Glomerular endothelial cell (primary cell): ENCODE measurements at places on chromosomes 13 and 19.

- DNase-seq, result no peak
Measured at GRCh38 chr19:13329766-13330165, 176.5 kb downstream of the CACNA1A start.

GRCh38 chr19:55638864-55639359, 1.9 kb upstream of the ZNF580 start:
- no peak for DNase-seq

GRCh38 chr19:16288544-16288943, 36.1 kb upstream of the KLF2 start:
- no peak for DNase-seq

- no peak for DNase-seq
Measured at GRCh38 chr13:61954092-61954491, 538.4 kb upstream of the PCDH20 start.

DNA sequence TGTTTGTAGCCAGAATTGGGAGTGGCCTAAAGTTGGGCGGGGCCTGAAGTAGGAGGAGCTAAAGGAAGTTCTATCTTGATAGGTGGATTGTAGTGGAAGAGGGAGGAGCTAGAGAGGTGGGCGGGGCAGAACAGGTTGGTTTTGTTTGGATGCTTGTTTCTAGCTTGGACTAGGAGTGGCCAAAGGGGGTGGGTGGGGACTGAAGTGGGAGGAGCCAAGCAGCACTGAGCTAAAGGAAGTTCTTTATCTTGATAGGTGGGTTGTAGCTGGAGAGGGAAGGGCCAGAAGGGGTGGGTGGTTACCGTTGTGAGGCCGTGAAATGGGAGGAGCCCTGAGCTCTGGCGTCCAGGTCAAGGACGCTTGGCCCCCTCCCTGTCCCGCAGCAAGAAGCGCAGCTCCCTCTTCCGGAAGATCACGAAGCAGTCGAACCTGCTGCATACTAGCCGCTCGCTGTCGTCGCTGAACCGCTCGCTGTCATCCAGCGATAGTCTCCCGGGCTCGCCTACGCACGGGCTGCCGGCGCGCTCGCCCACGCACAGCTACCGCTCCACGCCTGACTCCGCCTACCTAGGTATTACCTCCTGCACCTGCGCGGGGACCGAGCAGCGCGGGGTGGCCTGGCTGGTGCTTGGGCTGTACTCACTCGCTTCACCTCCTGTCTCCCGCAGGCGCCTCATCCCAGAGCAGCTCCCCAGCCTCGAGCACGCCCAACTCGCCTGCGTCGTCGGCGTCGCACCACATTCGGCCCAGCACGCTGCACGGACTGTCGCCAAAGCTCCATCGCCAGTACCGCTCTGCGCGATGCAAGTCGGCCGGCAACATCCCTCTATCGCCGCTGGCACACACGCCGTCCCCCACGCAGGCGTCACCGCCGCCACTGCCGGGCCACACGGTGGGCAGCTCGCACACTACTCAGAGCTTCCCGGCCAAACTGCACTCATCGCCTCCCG, 8.0 kb downstream of the DNASE2 start:
- peak; percentile 25 for DNase-seq

GRCh38 chr13:113863524-113864272, at the start of gene GAS6:
TSS of gene GAS6 (minus strand) at chr13:113864076. CDS start at chr13:113863920, 156 bp downstream.
- no peak for DNase-seq

GRCh38 chr13:31968473-31968872, 63.1 kb upstream of the FRY start:
- DNase-seq, result no peak

DNA sequence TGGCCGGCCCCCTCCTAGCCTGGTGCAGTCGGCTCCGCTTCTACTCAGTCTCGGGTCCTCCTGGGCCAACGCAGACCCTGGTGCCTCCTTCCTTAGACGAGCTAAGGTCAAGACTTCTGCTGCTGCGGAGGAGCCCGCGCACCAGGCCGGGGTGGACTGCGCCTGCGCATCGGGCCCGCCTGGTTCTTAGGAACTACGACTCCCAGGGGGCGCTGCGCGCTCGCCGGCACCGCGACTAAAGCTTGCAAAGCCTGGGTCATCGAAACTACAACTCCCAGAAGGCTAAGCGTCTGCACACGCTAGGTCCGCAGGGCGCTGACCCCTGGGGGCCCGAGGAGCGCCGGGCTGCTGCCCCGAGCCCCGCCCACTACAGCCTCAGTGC, at the start of gene ZNF835:
ZNF835 (minus strand) TSS at position 145 of the 382 bp plus-strand sequence. CDS start 6,559 bp downstream, outside the sequence.
- no peak for DNase-seq

DNA sequence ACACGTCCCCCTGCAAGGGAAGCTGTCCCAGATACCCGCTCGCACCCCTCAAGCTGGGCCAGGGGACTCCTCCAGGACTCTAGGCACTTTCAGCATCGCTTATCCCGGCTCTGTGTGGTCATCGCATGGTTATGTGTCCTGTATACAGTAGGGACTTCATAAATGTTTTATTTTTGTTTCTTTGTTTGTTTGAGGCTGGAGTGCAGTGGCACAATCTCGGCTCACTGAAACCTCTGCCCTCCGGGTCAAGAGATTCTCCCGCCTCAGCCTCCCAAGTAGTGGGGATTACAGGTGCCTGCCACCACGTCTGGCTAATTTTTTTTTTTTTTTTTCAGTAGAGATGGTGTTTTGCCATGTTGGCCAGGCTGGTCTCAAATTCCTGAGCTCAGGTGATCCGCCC, 7.5 kb downstream of the ANGPTL8 start:
- DNase-seq, result no peak

- DNase-seq, result no peak
Measured at GRCh38 chr13:37443538-37443937, 155.0 kb downstream of the POSTN start.

DNA sequence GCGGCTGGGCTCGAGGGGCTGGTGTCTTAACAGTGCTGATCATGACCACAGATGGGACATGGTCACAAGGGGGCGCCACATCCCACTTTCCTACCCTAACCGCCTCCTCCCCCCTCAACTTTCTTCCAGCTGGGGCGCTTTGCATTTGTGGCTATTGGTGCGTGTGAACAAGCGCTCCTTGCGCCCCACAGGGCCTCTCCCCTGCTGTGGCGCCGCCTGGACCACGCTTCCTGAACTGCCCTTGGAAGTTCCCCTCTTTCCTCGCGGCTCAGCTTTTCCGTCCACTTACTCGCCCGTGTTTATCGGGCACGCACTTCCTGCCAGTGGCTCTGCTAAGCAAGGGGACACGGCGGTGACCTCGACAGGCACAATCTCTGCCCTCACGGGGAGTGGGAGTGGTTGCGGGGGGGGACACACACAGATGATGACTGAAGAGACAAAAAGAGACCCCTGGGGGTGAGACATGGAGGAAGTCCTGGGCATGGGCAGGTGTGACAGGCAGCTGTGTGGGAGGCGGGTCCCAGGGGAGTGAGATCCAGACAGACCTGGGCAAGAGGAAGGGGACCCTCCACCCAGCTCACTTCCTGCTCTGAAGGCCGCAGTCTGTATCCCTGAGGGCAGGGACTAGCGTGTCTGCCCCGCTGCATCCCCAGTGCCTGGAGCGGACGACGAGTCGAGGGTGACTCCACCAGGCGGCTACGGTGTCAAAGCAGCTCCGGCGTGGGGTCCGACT, 40.3 kb downstream of the ZNF787 start:
- DNase-seq, result no peak

GRCh38 chr13:97600458-97601075, 166.6 kb downstream of the RAP2A start:
- DNase-seq, result peak; percentile 10

DNA sequence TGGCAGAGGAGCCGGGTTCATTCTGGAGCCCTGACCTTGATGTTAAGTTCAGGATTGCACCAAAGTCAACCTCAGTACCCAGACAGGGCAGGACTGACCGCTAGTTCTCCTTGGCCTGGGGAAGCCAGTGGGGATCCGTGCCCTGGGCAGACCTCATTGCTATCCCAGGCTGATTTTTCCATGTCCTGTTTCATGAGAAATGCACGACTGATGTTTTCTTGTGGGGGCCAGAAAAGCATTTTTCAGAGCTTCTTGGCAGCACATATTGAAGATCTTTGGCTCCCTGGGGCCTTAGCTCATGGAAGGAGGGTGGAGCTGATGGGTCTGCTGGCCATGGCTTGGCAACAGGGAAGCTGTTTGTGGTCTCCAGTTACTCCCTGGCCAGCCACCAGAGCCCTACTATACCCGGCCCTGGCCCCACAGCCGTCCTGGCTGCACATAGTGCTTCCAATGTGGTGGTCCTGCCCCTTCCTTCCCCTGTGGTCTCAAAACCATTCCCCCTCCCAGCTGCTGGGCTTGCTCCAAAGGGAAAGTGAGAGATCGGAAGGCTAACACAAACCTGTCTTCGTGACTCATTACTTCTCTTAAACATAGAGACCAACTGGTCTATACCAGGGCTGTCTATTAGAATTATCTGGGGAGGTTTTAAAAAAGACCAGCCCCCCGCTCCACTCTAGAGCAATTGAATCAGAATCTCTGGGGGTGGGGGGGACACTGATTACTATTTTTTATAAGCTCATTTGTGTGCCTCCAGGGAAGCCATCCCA, 11.2 kb downstream of the IL17D start:
- no peak for DNase-seq

- DNase-seq, result no peak
Measured at GRCh38 chr13:51603716-51604115, 19.5 kb downstream of the WDFY2 start.

DNA sequence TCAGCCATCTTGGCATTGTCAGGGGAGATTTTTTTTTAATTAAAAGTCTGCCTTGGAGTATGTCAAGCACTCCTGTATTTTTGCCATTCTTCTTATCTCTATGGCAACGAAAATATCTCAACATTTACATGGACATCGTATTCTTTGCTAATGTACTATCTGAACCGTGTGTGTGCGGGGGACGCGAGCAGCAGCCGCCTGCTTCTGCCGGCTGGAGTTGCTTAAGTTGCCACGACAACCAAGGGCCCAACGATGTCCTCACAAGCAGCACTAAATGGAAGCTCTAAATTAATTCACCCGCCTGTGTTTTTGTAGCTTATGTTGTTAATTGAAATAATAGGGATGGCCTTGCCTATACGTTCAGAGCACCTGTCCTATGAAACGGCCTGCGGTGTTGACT, 309.5 kb downstream of the TEX29 start:
- DNase-seq, result no peak

DNA sequence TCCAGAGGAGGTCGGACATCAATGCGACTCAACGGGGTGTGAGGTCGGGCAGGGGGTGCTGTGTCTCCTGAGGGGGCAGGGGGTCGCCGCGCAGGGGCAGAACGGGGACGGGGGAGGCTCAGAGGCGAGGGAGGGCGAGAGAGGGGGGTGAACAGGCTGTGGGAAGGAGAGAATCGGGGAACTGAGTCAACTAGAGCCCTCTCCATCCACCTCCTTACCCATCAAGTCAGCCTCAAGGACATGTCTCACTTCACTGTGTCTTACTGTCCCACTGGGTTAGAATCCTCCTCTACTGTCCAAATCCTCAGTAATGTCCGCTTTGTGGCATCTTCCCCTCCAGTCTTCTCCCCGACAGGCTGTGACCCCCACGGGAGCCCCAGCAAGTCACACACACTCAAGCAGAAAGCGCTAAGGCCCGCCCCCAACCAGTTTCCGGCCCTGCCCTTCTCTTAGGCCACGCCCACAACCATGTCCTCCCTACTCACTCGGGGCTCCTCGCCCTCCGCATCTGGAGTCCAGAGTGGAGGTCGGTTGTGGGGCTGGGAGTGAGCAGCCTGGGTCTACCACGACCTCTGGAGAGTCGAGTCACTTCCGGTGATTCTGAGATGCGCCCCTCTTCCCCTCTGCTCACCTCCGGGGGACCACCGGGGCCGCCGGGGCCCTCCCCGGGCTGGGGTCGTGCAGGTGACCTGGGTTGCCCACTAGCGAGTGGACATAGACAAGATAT, 9.3 kb downstream of the PLEKHA4 start:
- no peak for DNase-seq

- no peak for DNase-seq
Measured at GRCh38 chr19:33199441-33200265, 5.5 kb downstream of the LRP3 start.

DNA sequence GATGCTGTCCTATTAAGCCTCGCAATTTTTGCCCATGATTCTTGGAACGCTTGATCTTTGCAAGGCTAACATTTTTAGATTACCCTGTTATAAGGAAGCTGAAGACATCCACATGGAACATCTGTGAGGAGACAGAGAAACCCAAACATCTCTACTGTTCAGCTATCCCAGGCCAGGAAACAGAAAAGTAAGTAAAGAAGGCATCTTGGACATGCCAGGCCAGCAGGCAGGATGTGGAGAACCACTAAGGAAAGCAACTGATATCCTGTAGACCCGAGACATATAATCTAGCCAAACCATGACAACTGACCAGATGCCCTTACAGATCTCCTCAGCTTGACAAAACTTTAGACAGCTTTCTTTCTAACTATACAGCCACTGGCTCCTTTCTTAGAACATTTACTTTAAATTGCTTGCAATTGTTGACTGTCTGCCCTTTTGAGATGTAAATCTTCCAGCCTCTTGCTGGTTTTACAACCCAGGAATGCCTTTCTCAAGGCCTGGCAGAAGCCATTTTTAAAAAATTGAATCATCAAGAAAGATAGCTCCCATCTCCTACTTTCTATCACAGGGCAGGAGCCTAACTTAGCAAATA, 255.8 kb upstream of the DACH1 start:
- no peak for DNase-seq

DNA sequence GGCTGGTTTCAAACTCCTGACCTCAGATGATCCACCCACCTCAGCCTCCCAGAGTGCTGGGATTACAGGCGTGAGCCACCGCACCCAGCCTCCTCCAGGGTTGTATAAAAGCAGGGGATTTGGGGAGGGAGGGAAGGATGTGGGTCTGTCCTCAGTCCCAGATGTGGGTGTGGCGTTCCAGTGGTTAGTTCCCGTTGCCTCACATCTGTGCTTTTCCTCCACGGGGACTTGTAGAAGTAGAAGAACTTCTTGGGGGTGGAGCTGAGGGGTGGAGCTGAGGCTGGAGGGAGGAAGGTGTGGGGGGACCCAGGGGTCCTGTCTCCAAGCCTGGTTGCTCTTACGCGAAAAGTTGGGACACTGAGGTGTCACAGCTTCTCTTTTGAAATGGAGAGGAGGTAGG, 514 bp upstream of the MCEMP1 start:
- no peak for DNase-seq

DNA sequence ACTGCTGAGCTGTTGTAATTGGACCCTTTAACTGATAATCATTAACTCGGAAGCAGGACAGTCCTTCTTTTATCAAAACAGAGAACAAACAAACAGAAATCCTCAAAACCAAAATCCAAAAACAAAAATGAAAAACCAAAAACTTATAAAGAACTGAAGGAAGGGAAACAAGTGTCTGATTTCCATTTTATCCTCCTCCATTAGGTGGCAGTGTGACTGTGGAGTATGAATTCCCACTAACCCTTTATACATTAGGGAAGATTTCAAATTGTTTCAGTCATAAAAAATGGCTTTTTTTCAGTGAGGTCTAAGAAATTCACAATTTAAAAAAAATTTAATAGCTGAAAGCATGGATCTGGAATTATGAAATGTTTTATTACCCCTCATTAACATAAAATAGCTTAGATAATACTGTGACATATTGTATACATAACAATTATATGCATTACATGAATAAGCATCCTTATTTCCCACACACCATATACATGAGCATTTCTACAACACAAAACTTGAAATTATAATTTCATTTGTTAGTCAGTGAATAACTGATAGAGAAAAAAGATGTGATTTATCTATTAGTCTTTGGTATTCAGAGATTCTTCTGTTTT, 1074.3 kb upstream of the PCDH9 start:
- no peak for DNase-seq

- no peak for DNase-seq
Measured at GRCh38 chr19:22600690-22601648, 33.2 kb upstream of the ZNF492 start.
